Epithelial cell of umbilical artery (primary cell): ENCODE measurements at places on chromosomes 1 and 21. TPM values are rescaled to one million over a fixed set of nuclear protein-coding genes. Genes with fewer than 3 reads are reported as not detected.

Gene LDLRAD2
- not detected in 2 replicates for total RNA-seq

Gene UBASH3A
- not detected in 2 replicates for total RNA-seq

Gene LCE3D
- total RNA-seq, result not detected in 2 replicates

Gene AK5
- total RNA-seq, result 21.8 and 97.3 TPM in 2 replicates

Gene MINDY1
- total RNA-seq, result 4.5 and 6.2 TPM in 2 replicates

Gene GBP6
- not detected in 2 replicates for total RNA-seq

Gene RNU1-4
- under 0.01 and 5,836 TPM in 2 replicates for total RNA-seq

Gene SRSF11
- 87.7 and 93.6 TPM in 2 replicates for total RNA-seq

Gene MATN1
- under 0.01 TPM in 1 of 2 replicates, not detected in the other for total RNA-seq

Gene PCBP3
- not detected in 2 replicates for total RNA-seq

Gene TMEM82
- total RNA-seq, result not detected in 2 replicates

Gene NUDT4B
- total RNA-seq, result 20.1 and 51.6 TPM in 2 replicates
